ENCODE measurements at places on chromosomes 3 and 15. TPM values are rescaled to one million over a fixed set of nuclear protein-coding genes. Genes with fewer than 3 reads are reported as not detected.
A peak's percentile ranks its signal among the peaks of the same experiment; 100 is the strongest.

RAB6B gene
- 9.1 TPM for total RNA-seq

- H3K4me1 ChIP-seq: no peaks in the 10 kb centered on the region
- DNase-seq: no peak
- H3K27me3 ChIP-seq: no peaks in the 10 kb centered on the region
- H3K4me3 ChIP-seq: no peak overlapping the region
Observed at GRCh38 chr3:192550356-192550755, 177.0 kb downstream of the FGF12 start.

LMCD1 gene
- total RNA-seq: 185 TPM

DNA sequence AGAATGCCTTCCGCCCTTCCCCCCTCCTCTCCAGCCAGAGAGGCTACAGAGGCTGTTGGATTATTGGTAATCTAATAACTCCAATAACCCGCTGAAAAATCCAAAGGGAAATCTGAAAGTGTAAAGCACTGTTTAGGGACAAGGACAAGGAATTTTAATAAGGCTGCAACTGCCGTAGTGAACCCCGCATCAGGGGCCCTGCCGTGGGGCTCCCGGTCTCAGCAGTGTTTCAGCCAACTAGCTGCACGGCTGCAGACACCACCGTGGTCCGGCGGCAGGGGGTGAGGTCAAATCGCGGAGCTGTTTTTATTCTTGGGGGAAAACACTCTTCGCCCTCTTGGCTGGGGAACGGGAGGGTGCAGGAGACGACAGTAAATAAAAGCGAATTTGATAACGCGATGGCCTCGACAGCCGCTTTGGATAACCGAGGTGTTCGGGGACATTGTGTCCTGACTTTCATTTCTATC lies 6.1 kb downstream of the BCL6 start:
- no peaks in the 10 kb centered on the region for H3K27me3 ChIP-seq
- no peak for DNase-seq
- peak overlapping the region; percentile 27 for H3K4me3 ChIP-seq
- H3K27ac ChIP-seq: peak overlapping the region; percentile 93
- peaks cover 29% of the 10 kb centered on the region for H3K4me1 ChIP-seq

DNA sequence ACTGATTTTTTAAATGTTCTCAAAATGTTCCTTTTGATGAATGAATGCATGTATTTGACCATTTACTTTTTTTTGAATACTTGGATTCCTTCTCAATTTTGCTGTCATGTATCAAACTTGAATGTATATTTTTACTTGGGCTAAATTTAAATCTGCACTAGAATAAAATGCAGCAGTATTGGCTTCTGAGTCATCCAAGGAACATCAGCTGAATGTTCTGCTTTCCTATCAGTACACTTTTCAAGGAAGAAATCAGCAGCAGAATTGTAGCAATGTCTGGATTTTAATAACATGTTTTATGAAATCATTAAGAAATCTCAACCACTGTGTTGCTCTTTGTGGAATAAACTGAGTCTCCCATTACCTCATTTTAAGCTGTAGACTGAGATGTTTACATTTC lies 57.0 kb upstream of the COL6A6 start:
- no peak for DNase-seq
- H3K27ac ChIP-seq: no peak overlapping the region
- no peak overlapping the region for H3K4me3 ChIP-seq
- H3K4me1 ChIP-seq: no peaks in the 10 kb centered on the region
- no peaks in the 10 kb centered on the region for H3K36me3 ChIP-seq

Measured in hepatocyte (in vitro differentiated cells).